Right lung (tissue), 10 donors: ENCODE measurements at places on chromosomes 7 and 10. TPM values are rescaled to one million over a fixed set of nuclear protein-coding genes. Genes with fewer than 3 reads are reported as not detected.

Gene HSPA12A
- 12.8 TPM for polyA plus RNA-seq

Gene OR2A7
- 17.0 TPM for polyA plus RNA-seq

Gene PLAC9
- polyA plus RNA-seq, result 36.3 TPM

Gene TUBAL3
- not detected for polyA plus RNA-seq

Gene HYAL4
- not detected for polyA plus RNA-seq

Gene GIMAP8
- 18.1 TPM for polyA plus RNA-seq

Gene CYP2C18
- polyA plus RNA-seq, result 0.49 TPM

- DNase-seq, result peak; percentile 97
Measured at GRCh38 chr7:149771720-149772240, 1.6 kb downstream of the ZNF467 start.

DNA sequence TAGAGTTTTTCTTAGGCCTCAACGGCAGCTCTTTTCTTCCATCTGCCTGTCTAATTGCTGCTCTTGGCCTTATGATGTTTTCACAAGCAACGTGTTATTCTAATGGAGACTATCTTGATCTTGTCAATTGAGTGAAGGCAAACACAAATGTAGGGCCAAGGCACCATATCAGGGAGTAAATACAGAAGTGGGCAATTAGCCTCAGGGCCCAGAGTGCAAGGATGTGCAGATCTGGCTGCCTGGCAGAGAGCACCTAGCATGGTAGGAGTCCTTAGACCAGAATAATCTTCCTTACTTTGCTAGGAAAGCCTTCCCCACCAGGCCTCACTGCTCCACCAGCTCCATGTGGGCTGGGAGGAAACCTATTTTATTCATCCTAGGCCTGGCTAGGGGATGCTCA is 590.9 kb downstream of the LRMDA start:
- DNase-seq, result no peak

- DNase-seq, result no peak
Measured at GRCh38 chr10:71621231-71622153, 98.1 kb downstream of the C10orf105 start.

- no peak for DNase-seq
Measured at GRCh38 chr7:137970253-137970975, 31.5 kb downstream of the CREB3L2 start.

GRCh38 chr7:112487457-112488263 is 6.9 kb downstream of the LSMEM1 start:
- DNase-seq, result no peak

DNA sequence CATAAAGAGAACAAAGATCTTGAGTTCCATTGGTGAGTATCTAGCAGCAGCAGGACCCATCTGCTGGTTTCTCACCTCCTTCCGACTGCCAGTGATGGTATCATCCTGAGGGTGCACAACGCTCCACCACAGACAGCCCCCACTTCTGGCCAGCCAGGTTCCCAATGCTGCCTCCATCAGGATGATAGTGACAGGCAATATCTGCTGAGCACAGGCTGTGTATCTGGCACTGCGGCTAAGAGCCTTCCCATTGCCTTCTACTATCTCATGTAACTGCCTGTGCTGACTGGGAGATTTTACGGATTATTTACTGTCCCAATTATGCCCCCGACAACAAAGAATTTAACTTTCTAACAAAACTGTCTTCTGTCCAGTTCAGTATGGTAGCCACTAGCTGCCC is 352.4 kb upstream of the AOAH start:
- DNase-seq, result no peak

DNA sequence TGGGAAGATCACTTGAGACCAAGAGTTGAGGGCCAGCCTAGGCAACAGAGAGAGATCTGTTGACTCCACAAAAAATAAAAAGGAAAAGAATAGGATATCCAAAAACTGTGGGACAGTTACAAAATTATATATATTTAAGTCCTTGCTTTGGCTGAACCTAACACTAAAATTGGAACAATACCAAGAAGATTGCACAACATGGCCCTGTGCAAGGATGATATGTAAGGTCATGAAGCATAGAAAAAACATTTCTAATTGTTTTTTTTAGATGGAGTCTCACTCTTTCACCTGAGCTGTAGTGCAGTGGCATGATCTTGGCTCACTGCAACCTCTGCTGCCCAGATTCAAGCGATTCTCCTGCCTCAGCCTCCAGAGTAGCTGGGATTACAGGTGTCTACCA is 139.0 kb downstream of the TPST1 start:
- no peak for DNase-seq

GRCh38 chr10:16603308-16603707 is 81.6 kb upstream of the C1QL3 start:
- DNase-seq, result no peak

GRCh38 chr7:106563466-106564150 is 97.3 kb downstream of the CCDC71L start:
- DNase-seq, result no peak

DNA sequence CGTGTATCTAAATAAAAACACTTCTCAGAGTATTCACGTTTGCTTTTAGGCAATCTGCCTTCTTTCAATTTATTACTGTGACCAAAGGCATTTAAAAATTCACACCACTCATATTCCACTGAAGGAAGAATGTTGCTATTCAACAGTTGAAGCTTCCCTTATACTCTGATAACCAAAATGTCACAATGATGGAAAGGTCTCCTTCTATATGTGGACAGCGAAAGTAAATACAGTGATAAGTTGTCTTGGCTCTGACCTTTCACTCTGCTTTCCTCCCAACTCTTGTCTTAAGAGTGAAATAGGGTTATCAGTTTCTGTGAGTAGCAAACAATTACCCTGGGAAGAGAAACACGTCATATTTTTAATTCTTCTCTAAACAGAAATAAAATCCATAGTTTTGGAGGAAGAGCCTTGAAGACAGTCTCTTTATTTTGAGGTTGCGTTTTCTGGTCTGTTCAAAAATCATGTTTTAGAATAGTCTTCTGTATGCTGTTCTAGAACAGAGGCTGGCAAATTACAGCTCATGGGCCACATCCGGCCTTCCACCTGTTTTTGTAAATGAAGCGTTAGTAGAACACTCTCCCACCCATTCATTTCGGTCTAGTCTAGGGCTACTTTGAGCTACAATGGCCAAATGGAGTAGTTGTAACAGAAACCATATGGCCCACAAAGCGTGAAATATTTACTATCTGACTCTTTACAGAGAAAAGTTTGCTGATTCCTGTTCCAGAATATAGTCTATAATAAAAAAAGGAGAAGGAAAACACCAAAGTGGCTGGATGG is 41.3 kb downstream of the ETV1 start:
- peak; percentile 11 for DNase-seq

DNA sequence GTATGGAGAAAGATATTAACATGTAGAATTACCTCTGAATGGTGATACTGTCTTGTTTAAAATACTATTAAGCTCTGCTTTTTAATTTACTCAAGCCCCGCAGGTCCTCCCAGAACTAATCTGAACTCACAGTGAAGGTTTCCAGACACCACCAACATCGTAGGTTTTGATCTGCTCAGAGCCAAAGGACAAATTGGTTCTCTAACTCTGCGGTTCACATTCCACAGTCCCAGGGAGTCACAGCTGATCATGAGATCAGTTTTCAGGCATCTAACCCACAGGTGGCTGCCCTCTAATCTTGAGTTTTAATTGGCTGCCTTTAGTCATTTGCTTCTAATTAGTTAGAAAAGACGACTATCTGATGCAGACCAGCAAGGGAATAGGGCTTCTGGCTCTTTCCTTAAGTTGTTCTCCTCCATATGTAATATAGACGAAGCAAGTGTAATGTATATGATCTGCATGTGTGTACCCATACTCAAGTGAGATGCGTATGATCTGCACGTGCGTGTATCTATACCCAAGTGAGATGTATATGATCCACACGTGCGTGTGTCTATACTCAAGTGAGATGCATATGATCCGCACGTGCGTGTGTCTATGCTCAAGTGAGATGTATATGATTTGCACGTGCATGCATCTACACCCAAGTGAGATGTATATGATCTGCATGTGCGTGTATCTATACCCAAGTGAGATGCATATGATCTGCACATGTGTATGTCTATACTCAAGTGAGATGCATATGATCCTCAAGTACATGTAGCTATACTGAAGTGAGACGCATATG is 331.5 kb upstream of the NPVF start:
- no peak for DNase-seq

DNA sequence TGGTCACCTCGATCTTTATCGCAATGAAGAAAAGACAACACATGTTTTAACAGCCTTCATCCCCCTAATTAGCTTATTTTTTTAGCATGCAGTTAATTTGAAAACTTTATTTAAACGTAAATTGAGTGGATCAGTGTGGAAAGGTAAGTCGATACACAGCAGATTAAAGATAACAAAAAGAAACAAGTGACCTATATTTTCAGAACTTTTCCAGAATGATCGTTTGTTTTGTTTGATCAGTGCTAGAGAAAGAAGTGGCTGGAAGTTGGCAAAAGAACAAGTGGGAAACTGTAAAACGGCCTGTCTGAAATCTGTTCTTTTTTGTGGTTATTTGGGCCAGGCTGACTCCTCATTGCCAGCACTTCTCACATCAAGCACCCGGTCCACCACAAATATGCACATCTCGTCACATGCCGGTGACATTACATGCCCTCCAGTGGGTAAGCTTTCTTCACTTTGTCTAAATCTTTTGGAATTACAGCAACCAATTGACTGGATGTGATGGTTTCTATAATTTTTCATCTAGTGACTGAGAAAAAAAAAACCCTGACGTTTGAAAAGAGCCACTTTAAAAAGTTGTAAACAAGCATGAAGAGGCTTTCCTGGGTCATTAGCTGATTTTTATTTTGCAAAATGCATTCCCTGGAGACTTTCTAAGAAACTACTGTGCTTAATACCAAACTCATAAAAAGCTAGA is 33.2 kb downstream of the C7orf33 start:
- DNase-seq, result no peak

GRCh38 chr7:30869794-30870611 is 41.6 kb upstream of the AQP1 start:
- no peak for DNase-seq

GRCh38 chr7:124413029-124413428 is 352.6 kb downstream of the GPR37 start:
- DNase-seq, result no peak

- DNase-seq, result peak; percentile 26
Measured at GRCh38 chr7:128168667-128169210, 72.3 kb upstream of the LEP start.

DNA sequence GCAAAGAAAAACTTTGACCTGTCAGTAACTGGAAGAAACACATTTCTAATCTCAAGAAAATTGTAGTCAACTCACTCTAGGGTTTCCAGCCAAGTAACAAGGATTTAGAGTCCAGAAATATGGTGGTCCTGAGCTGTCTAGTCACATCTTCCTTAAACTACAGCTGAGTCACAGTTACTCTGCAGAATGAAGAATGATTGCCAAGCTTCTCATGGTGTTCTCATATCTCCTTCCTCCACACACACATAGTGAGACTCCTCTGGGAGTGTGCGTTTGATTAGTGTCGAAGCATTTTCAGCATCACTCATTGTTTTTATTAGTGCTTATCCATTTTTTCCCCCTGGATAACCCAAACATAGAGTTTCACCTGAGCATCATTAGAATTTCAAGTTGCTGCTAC is 93.1 kb upstream of the CXCL12 start:
- no peak for DNase-seq

- no peak for DNase-seq
Measured at GRCh38 chr7:18206331-18206730, 178.7 kb upstream of the PRPS1L1 start.

- DNase-seq, result no peak
Measured at GRCh38 chr7:105887569-105888189, 11.3 kb upstream of the ATXN7L1 start.

- DNase-seq, result no peak
Measured at GRCh38 chr10:52064084-52064845, 249.8 kb upstream of the DKK1 start.
